ENCODE measurements at places on chromosomes 4 and X.

DNA sequence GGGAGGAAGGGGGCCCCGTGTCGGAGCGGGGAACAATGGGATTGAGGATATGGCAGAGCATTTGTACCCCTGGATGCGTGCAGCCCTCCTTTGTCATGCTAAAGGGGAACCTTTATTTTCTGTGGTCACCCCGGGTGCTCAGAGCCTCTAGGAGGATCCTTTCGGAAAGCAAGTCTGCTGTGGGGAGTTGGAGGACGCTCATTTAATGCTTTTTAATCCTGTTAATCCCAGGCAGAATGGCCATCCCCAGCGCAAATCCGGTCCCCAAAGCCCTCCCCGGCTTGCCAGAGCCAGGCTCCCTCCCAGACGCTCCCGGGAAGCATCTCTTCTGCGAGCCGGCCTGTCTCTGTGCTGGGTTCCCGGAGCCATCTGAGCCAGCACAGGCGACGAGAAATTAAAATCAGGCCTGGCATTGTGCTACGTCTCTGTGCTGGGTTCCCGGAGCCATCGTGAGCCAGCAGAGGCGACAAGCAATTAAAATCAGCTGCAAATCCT is 113.2 kb upstream of the PPP2R3B start:
- DNase-seq: no peak

- no peak for DNase-seq
Observed at GRCh38 chr4:4270529-4270928, 19.4 kb downstream of the LYAR start.

DNA sequence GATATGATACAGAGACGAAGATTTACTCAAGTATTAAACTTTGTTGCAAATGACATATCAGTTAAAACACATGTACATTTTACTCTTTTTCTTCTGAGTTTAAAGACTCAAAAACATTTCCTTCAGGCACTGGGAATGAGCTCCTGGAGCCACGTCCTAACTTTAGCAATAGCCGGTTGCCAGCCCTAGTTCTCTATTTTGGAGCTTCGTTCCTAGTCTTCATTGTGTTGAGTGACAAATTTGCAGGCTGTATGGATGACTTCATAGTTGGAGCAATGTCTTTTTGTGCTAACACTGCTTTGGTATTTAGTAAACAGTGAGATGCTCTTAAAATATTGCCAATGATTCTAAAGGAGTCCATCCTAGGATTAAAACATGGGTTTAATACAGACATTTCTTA is 190.9 kb downstream of the FAT4 start:
- no peak for DNase-seq

DNA sequence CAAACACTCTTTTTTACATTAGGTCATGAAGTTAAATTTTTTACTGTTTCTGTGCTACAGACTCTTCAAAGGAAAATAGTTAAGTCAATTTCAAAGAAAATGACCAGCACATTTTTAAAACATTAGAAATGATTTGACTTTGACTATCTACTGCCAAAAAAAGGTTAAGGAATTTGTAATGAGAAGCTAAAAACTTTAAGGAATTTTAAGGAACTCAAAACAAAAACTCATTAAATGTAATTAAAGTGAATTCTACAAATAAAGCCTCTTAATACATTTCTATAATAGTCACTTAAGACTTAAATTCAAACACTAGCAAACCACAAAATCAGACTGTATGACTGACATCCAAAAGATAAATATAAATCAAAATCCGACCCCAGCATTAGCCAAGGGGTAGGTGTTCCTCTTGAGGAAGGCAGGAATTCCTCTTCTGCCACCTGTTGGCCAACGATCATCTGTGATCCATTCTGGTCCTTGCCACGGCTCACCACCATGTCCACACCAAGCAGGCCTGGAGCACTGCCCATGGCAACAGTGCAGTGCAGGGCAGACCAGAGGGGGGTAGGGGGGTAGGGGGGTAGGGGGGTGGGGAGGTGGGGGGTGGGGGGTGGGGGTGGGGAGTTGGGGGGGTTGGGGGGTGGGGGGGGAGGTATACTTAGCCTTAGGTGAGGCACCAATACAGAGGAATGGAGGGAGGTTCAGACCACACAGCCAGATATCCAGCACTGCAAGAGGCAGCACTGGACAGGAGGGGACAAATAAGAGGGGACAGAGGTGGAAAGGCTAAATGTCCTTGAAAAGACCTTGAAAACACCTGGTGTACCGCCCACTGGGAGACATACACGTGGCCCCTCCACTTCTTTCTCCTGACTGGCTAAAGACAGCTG is 287.4 kb downstream of the CHIC1 start:
- no peak for DNase-seq

DNA sequence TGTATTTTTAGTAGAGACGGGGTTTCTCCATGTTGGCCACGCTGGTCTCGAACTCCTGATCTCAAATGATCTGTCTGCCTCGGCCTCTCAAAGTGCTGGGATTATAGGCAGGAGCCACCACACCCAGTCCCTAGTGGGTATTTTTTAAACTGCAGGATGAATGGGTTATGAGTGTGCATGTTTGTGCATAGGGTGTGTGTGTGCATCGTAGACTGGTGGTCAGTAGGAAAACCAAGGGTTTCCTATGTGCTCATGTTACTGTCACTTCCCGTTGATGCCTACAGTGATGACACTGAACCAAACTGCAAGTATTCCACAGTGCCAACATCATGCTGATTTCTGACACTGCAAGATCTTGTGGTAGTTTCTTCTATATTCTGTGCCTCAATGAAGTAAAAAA is 41.1 kb downstream of the DDIT4L start:
- no peak for DNase-seq

GRCh38 chr4:78244705-78245485 is 187.8 kb downstream of the FRAS1 start:
- DNase-seq: no peak

GRCh38 chr4:125985856-125986255 is 671.1 kb downstream of the FAT4 start:
- no peak for DNase-seq

DNA sequence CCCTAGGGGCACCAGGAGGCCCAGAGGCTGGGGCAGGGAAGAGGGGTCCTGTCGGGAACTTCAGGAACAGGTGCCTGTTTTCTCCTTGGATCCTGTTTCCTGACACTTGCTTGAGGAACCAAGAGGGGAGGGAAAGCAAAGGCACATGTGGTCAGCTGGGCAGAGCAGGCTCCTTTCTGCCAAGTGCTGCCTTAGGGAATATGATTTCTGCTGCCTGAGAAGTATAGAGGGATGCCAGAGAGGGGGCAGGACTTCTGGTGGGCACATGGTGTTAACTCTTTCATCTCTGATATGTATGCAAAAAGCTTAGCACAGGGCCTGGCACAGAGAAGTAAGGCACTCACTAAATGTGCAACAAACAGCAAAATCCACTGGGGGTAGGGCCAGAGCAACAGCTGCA is 51.2 kb upstream of the PJA1 start:
- no peak for DNase-seq

DNA sequence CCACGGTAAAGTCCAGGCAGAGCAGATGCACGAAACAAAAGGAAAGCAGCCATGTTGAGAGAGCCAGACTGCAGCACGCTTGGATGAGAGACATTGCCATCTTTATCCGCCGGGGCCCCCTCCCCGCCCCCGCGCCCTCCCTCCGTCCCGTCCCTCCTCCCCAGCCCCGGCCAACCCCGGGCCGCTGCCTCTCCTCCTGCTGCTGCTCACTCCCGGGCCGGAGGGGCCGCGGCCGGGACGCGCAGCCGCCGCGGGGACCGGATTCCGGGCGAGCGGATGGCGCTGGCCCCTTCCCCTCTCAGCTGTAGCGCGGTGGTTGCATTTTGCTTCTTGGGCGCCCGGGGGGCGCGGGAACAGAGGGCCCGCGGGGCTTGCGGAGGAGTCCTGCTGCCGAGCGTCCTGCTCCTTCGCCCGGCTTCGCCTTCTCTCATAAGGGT is 542 bp downstream of the RNF150 start:
- no peak for DNase-seq

DNA sequence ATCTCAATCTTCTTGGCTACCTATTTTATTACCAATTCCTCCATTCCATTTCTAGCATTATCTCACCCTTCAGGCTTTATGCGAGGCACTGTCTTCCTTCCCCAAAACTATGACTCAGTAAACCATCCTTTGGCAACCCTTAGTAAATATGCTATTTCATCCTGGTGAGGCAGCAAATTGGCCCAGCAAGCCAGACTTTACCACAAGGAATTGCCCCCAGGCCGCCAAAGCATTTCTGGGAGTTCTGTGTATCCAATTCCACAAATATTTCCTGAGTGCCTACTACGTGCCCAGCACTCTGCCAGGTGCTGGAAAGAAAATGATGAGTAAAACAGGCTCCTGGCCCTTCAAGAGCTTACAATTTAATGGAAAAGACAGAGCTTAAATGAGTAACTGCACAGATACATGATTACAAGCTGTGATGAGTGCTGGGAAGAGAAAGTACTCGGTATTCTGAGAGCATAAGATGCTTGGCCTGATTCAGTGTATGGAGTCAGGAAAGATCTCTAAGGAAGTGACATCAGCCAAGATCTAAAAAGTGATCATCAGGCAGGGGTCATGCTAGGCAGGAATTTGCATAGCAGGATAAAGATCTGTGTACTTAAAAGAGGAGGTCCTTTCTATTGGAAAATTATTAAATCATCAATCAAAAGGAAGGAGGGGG is 193.8 kb downstream of the ADAMTS3 start:
- DNase-seq: no peak

- no peak for DNase-seq
Observed at GRCh38 chr4:156252358-156252921, 298.8 kb upstream of the CTSO start.

DNA sequence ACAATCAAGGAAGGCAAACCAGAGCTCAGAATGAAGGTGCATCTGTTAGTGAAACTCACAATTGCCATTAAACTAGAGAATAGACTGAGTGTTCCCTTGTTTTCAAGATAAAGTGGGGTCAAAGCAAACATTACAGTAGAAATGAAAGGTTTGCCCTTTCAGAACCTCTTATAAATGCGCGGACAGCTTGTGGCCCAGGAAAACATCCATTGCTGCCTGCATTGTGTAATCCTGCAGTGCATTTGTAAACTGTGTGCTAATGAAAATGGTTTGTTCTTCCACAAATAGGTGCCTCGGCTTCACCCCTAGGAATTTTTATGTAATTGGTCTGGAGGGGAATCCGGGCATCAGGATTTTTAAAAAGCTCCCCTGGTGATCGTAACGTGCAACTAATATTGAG is 62.8 kb downstream of the SNX25 start:
- no peak for DNase-seq

- no peak for DNase-seq
Observed at GRCh38 chr4:183142571-183143550, 43.8 kb downstream of the WWC2 start.

- no peak for DNase-seq
Observed at GRCh38 chr4:47801481-47802002, 36.3 kb downstream of the CORIN start.

GRCh38 chr4:102781570-102781969 is 20.8 kb upstream of the MANBA start:
- no peak for DNase-seq

- DNase-seq: no peak
Observed at GRCh38 chr4:15605537-15605936, 49.6 kb downstream of the FBXL5 start.

DNA sequence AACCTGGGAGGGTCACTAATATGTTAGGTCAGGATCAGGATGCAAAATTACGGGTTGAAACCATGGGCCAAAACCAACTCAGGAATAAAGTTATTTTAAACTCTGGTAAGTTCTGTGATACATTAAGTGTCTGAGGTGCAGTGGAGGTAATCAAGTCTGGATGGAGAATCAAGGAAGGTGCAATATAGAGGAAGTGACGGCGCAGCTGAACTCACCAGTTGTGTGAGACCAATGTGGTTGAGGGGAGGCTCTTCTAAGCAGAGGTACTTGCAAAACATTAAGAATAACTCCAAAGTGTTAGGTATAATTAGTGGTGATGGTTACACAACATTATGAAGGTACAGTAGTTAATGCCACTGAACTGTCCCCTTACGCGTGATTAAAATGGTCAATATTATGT is 19.7 kb downstream of the GAB3 start:
- DNase-seq: no peak

GRCh38 chr4:72215198-72215597 is 183.4 kb downstream of the NPFFR2 start:
- no peak for DNase-seq

DNA sequence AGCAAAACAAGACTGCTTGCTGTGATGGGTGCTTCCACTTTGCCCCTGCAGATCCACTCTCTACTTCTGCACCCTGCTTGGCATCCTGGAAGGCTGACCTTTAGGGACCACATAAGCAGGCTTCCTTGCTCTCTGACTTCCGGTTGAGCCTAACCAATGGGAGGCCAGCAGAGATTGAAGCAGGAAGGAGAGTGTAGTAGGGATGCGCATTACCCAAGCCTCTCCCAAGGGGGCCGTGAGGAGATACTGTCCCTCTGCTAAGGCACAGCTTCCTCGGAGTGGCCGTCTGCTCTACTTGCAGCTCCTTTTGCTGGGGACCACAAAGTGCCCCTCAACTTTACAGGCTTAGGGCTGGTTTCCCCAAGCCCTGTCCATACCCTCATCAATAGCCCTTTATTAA is 624.3 kb upstream of the TENM3 start:
- no peak for DNase-seq

- DNase-seq: no peak
Observed at GRCh38 chr4:139521754-139522401, 34.1 kb downstream of the SETD7 start.

- no peak for DNase-seq
Observed at GRCh38 chr4:98659106-98659592, 738 bp upstream of the TSPAN5 start.

DNA sequence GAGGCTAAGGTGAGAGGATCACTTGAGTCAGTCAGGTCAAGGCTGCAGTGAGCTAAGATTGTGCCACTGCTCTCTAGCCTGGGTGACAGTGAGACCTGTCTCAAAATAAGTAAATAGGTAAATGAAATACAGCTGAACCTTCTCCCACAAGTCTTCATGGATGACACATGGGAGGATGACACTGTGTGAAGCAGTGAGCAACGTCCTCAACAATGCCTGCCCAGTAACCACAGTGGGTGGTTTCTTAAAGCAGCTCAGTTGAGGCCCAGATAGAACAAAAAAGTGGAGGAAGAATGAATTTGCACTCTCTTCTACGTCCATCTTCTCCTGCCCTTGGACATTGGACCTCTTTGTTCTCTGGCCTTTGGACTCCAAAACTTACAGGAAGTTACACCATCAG is 52.7 kb downstream of the MSX1 start:
- DNase-seq: no peak

GRCh38 chrX:110877326-110877725 is 81.7 kb upstream of the CHRDL1 start:
- DNase-seq: no peak

GRCh38 chr4:1903035-1903434 is 31.8 kb downstream of the NSD2 start:
- DNase-seq: no peak

GRCh38 chrX:147364896-147365295 is 546.8 kb upstream of the FMR1 start:
- DNase-seq: no peak

GRCh38 chrX:150219374-150220185 is 143.5 kb upstream of the MAMLD1 start:
- no peak for DNase-seq

DNA sequence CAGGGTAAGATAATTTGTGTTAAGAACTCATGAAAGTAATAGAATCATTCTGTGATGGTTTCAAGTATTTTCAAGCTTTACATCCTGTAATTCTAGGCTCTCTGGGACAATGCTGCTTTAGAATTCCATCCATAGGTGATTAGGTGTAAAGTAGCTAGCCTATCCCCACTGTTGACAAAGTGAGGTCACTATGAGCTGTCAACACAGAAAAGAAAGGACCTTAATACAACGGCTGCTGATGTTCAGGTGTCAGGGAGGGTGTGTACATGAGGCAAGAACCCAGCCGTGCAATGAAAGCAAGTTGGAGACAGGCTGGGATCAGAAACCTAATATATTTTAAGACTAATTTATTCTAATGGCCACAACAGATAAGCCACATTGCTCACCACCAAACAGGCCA is 36.8 kb upstream of the SH3RF1 start:
- no peak for DNase-seq
